ENCODE measurements at places on chromosomes 13 and 19.

- DNase-seq, result peak; percentile 39
These were observed 1.8 kb downstream of the GADD45B start for GRCh38 chr19:2477732-2478191.

DNA sequence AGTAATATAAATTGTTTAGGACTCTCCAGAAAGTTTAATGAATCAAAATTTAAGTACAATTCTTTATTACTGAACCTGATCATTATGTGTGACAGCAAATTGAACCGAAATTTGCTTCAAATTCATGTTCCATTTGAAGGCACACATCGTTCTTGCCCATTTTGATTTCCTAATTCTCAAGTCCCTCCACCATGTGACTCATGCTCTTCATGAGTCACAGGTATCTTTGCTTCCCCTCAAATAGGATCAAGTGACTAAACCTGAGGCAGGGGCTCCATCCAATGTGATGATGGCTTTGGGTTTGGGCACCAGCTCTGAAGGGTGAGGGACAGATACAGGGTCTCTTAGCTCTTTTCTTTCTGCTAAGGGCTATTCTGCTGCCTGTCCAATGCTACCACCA, 86.1 kb downstream of the THSD1 start:
- DNase-seq, result no peak

DNA sequence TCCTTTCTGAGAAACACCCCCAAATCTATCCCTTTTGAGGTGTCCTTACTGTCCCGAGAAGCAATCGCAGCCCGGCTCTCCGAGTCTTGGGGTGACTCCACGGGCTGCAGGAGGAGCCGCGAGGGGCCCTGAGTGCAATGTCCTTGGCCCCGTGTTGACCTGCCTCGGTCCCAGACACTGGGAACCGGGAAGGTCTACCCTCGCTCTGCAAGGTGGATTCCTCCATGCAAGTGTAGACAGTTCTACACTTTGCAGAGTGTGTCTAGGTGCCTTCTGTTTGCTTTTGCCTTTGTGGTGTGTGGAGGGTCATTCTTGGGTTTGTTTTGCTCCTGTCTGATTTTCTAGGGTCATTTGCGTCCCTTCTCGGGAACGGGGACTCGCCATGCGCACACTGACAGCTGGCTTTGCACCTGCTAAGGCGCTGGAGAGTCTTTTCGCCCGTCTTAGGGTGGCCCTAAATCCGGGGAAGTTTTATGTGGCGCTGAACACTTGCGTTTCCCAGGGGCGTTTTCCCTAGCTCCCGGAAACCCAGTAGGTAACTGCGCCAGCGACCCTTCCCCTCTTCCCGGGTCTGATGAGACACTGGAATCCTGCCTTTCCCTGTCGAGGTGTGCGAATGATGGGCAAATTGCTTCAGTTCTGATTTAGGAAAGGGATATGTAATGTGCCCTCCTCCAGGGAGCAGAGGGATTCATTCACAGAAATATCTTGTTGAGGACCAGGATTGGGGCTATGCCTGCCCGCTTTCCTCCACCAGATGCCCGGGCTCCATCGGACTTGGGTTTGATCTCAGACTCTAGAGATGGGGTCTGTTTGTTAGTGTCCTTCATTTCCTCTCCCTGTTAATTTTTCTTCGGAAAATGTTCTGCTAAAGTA, 755 bp downstream of the SERTM1 start:
- DNase-seq, result no peak

DNA sequence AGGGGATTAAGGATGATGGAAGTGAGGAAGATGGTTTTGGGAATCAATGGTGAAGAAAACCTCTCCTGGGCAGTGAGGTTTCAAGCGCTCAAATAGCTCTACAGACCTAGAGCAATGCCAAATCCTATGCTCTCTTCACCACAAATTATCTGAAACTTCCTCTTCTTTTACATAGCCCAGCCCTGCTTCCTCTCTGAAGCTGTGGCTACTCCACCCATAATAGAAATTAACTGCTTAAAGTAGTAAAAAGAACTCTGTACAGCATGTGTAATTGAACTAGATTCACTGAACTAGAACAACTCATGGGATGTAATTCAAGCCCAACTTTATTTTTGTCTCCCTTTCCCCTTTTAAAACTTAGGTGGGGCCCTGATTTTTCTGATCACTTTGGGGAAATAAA, 20.4 kb upstream of the IFT88 start:
- no peak for DNase-seq

DNA sequence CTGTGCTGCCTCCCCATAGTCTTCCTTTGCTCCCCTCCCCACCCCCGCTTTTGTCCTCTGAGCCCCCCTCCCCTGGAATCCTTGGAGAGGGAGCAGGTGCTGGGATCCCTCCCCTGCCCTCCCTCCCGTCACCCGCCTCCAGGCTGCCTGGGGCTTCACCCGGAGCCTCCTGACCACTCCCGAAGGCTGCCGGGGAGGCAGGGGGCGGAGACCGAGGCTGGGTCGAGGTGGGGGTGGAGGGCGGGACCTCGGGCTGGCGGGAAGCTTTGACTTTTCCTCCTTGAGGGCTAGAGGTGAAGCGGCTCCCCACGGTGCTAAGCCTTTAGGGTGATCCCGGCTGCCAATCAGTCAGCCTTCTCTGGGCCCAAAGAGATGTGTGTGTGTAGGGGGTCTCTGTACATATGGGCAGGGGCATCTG, 1.5 kb downstream of the KMT5C start:
- DNase-seq, result peak; percentile 64

DNA sequence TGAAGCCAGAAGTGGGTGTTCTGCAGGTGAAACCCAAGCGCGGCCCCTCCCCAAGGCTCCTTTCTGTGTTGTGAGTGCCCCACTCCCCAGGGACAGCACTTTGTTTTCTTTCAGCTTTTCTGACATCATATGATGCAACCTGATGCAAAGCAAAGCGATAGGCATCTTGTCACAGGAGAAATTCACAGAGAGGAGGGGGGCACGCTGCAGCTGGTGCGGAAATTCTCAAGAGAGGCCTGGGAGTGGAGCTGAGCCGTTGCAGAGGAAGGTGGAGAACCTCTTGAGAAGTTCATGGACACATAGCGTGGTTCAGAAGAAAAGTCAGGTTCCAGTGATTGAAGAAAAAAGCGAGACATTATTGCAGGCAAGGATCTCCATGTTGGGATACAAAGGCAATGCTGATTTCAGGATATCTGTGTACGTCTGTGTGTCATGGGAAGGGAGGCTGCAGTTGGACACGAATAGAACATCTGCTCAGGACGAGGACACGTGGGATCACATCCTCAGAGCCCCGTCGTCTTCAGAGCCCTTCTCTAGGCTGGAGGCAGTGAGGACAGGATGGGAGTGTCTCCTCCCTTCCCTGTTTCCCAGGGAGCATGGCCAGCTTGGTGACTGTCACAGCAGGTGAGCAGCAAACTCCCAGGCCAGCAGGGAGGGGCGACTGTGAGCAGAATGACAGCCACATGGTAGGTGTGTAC, 79.2 kb downstream of the IRS2 start:
- DNase-seq, result no peak

GRCh38 chr13:46202188-46202795, 9.4 kb upstream of the LRRC63 start:
- DNase-seq, result peak; percentile 49

DNA sequence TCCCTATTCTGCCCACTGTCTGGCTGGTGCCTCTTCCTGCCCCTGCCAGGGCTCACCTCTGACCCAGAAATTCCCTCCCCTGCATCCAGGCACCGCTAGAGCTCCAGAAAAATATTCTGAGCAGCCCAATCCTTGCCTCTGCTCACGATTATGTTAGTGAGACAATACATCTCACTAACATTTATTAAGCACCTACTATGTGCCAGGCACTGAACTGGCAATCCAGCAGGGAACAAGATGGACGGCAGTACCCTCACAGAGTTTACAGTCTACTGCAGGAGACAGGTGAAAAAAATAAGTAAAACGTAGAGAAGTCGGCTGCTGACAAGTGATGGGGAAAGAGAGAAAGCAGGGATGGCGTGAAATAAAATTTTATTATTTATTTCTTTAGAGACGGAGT, 5.5 kb downstream of the TINCR start:
- no peak for DNase-seq

- no peak for DNase-seq
These were observed 28.3 kb downstream of the ZNF507 start for GRCh38 chr19:32373585-32374295.

GRCh38 chr13:74135326-74136083, 1.3 kb upstream of the KLF12 start:
- DNase-seq, result peak; percentile 61

- no peak for DNase-seq
These were observed 402.6 kb downstream of the KLF12 start for GRCh38 chr13:73731564-73731963.

DNA sequence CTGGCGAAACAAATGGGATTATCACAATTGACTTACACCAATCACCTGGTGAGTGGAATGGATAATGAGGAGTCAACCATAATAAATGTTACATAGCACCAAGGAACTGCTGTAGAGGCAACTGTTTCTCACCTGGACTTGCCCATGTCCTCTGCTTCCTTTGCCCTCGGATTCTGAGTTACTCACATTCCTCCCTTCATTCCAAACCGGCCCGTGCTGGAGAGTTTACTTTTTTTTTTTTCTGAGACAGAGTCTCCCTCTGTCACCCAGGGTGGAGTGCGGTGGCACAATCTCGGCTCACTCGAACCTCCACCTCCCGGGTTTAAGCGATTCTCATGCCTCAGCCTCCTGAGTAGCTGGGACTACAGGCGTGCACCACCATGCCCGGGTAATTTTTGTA, 41.5 kb upstream of the TSC22D1 start:
- no peak for DNase-seq

- no peak for DNase-seq
These were observed 46.9 kb upstream of the SLITRK1 start for GRCh38 chr13:83929157-83929556.

GRCh38 chr19:3039125-3039524, 10.0 kb upstream of the TLE2 start:
- no peak for DNase-seq

DNA sequence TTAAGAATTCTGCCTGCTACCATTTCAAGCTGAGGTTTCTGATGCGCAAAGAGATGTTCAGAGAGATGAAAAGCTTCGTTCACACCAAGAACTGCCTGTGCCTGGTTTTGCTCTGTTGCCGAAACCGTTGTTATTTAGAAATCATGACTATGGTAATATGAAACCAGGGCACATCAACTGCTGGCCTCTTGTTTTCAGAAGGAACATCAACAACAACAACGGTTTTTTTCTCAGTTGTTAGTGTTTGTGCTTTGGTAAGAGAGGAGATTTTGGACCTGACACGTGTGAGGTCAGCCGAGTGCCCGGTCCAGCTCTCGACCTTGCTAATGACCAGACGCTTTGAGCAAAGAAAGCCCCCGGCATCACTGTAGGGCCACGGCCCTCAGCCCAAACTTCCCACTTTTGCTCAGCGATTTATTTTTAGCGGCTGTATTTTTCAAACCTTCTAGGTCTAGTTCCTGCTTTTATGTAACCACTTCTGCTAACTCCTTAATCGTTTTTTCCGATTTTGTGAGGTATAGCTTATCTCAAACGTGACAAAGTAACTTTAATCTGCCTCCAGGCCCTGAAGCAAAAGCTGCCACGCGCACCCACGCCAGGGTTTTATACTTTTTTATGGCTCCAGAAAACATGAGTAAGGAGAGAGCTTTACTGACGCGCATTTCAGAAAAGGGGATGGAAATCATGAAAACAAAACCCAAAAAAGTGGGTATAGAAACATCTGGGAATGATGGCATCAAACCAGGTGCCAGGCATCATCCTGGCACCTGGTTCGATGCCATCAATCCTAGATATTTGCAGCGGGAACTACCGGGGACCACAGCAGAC, 42.0 kb downstream of the KLF2 start:
- DNase-seq, result peak; percentile 67

DNA sequence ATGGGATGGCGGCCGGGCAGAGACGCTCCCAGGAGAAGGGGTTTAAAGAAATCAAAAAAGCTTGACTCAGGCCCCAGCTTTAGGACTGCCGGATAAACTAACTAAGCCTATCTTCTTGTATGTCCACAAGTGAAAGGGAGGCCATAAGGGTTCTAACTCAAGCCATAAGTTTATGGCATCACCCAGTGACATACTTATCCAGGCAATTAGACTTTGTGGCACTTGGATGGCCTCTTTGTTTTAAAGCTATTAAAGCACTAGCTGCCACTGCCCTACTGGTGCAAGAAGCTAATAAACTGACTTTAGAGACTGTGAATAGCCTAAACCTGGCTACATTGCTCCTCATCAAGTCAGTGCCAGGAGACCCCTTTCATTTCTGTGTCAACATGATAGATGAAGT, 102.0 kb downstream of the ZNF429 start:
- no peak for DNase-seq

- no peak for DNase-seq
These were observed 16.8 kb downstream of the TM6SF2 start for GRCh38 chr19:19256072-19256969.

- no peak for DNase-seq
These were observed 10.8 kb downstream of the LATS2 start for GRCh38 chr13:21050288-21051197.

- DNase-seq, result no peak
These were observed 80.4 kb downstream of the EDNRB start for GRCh38 chr13:77838271-77838670.

DNA sequence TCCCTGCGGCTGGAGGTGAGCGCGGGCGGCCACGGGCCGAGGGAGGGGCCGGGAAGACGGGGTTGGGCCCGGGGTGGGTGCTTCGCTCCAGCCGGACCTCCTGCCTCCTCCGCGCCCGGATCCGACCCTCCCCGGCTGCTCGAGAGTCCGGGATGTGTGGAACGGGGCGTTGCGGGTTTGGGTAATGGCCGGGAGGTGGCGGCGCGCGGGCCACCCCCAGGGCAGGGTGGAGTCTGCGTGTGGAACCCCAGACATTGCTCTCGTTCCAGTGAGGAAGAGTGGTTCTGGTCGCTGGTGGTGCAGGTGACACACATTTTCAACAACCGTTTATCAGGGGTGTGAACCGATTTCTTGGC, 38.8 kb downstream of the ARHGEF7 start:
- peak; percentile 51 for DNase-seq

DNA sequence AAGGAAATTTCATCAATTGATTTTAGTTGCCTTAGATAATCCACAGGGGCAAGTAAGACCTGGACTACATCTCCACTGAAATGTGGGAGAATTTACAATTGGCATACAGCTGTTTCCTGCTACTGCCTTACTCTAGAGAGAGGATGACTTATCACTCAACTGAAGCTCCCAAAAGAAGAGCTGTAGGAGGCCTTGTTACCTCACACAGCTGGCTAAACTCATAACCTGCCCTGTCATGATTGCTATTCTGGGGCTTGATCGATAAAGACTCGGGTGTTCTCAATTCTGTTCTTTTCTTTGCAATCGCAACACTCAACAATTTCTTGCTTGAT, 1396.4 kb downstream of the EFNB2 start:
- DNase-seq, result no peak

GRCh38 chr19:17716309-17716929, 2.9 kb upstream of the MAP1S start:
- DNase-seq, result no peak

- no peak for DNase-seq
These were observed 19.2 kb upstream of the GRTP1 start for GRCh38 chr13:113383089-113383488.

- no peak for DNase-seq
These were observed 205.3 kb downstream of the HS6ST3 start for GRCh38 chr13:96294930-96295881.

- DNase-seq, result peak; percentile 90
These were observed 1.3 kb downstream of the CSNK1G2 start for GRCh38 chr19:1942078-1942933.

GRCh38 chr13:43694146-43694664, 92.6 kb downstream of the ENOX1 start:
- DNase-seq, result no peak

Data from CD4-positive, alpha-beta T cell treated with Interleukin-10 for 1 hour (primary cell).